Memory B cell (primary cell): ENCODE measurements at places on chromosomes 16 and 17.

GRCh38 chr17:1767358-1767757 is 5.5 kb downstream of the SERPINF1 start:
- no peak for DNase-seq

GRCh38 chr17:260031-260791 is 78.8 kb upstream of the DOC2B start:
- DNase-seq = no peak

- no peak for DNase-seq
Observed at GRCh38 chr16:25030420-25031131, 15.4 kb upstream of the ARHGAP17 start.

- DNase-seq = peak; percentile 87
Observed at GRCh38 chr17:1122533-1123392, 57.0 kb downstream of the ABR start.

- DNase-seq = no peak
Observed at GRCh38 chr17:351449-351738, 1.2 kb downstream of the RPH3AL start.
